ENCODE measurements at places on chromosomes 3 and 15.
A peak's percentile ranks its signal among the peaks of the same experiment; 100 is the strongest.

DNA sequence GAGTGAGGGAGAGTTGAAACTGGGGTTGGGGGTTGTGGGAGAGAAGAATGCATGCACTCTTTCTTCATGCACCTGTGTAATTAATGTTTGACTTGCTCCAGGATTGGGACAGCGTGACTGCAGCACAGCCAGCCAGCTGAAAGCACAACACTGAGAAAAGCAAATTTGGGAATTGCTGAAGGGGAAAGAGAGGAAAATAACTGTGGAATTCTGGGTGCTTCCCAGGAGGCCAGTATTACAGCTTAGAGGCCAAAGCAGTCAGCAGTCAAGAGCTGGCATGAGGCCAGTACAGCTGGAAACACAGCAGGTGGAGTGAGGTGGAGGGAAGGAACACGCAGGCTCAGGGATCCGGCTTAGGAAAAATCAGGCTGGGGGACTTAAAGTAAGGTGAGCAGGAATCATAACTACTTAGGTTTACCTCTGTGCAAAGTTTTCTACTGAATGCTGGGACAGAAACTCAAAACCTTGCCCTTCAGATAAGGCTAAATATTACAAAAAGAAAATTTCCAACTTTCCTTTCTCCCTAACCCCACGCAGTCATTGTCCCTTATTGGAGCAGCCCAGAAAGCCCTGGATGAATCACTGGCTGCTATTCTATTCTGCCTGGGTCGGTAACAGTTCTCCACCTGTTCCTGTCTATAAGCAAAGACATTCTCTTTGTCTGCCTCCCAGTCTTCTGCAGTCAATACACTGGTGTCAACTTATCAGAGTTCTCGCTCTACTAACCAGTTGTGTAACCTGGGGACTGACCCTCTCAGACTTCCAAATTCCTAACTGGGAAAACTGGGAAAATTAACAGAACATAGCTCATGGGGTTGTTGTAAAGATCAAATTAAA is 167.2 kb downstream of the MAGI1 start:
- DNase-seq, result peak; percentile 44

DNA sequence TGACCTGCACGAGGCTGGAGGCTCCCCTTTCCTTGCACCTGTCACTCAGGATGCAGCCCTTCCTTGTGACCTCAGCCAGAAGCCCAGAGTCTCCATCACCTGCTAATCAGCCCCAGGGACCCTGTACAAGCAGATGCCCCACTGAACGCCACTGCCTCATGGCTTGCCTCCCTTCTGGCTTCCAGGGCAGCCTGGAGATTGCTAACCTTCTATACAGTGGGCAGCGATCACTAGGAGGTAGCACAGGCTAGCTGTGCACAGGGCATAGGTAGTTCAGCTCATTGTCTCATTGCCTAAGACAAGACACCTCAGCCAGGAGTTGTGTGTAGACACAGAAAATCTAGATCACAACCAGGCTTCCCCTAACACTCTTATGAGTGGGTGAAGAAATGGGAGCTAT is 49.3 kb downstream of the SSUH2 start:
- DNase-seq, result no peak

- DNase-seq, result no peak
These were observed 74.5 kb upstream of the SLC6A1 start for GRCh38 chr3:10918011-10918410.

DNA sequence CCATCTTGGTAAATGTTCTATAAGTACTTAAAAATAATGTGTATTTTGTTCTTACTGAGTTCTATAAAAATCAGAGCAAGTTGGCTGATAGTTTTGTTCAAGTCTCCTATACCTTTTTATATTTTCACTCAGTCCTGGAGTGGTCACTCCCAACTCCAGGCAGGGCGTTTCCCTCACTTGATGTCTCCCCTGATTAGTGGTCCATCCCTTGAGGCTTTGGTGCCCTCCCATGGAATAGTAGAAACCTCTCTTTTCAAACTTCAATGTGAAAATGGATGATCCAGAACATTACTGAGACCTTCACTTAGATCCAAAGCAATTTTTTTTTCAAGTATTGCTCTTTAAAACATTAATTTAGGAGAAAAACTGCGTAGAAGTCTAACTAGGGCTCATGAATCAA is 25.0 kb upstream of the SCN10A start:
- no peak for DNase-seq

DNA sequence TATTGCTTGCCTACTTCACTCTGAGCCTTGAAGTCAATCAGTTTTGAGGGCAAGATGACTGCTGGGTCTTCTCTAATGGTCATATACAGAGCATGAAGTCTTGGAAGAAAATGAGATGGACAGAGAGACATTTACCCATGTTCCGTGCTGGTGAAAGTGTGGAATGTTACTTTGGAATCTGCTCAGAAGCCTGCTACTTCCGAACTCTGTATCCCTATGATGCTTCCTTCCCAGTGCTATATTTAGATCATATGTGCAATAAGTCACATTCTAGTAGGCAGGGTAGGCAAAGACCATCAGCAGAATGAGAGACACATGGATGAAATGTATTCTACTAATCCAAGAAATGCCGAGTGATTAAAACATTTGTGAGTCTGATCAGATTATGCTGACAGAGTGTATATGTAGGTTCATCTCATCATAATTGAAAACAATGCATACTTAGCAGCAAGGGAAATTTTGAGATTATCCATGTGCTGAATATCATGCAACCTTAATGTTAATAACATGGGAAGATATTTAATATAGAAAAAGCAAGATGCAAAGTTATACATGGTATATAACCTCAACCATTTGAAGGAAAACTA is 60.5 kb downstream of the RAB7A start:
- DNase-seq, result peak; percentile 41
